CD14-positive monocyte (primary cell): ENCODE measurements at places on chromosomes 12 and 14.

- DNase-seq, result no peak
Observed at GRCh38 chr12:4250691-4251090, 22.9 kb upstream of the CCND2 start.

GRCh38 chr14:34051966-34052657 is 101.2 kb upstream of the EGLN3 start:
- no peak for DNase-seq

DNA sequence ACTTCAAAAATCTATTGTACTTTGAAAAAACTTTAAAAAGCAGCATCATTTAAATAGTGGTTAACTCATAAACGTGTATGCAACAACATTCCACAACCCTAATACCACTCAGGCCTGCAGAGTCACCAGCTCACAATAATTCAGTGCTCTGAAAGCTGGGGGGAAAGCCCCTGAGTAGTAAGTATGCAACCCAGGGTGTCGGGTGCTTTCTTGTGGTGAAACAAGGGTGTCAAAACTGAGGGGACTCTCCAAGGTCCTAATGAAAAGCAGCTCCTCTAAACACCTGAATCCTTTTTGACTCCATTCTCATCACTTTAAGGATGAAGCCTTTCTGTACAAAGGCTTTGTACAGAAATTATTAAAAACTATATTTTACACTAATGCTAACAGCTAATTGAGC is 33.7 kb downstream of the FGFR1OP2 start:
- DNase-seq, result no peak

DNA sequence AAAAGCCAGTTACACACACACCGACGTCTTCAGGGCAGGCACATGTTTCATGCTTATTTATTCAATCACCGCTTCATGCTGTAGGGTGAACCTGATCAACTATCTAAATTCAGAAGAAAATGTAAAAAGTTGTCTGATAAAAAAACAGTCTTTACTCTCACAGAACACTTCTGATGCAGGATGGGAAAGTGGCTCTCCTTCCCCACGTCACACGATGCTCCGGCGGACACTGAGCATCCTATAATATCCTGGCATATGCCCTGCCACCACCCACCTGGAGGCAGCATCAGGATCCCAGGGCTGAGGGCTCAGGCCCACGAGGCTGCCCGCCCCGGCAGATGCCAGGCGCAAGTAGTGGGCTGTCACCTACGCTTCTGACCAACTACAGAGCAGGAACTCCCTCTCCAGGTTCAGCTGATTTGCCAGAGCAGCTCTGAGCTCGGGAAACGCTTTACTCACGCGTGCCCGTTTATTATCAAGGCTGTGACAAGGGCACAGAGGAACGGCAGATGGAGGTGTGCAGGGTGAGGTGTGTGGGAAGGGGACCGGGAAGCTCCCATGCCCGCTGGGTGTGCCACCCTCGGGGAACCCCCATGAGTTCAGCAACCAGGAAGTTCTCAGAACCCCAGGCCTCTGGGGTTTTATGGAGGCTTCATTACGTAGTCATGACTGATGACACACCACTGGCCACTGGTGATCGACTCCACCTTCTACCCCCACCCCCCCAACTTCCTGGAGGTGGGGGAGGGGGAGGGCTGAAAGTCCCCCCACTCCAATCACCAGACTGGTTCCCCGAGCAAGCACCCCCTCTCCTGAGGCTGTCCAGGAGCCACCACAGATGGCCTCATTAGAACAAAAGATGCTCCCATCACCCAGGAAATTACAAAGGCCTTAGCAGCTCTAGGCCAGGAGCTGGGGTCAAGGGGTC is 32.1 kb downstream of the SLC15A4 start:
- peak; percentile 85 for DNase-seq

GRCh38 chr12:12654691-12655460 is 41.1 kb downstream of the GPR19 start:
- no peak for DNase-seq

GRCh38 chr12:60872219-60872618 is 1276.4 kb downstream of the SLC16A7 start:
- DNase-seq, result no peak

DNA sequence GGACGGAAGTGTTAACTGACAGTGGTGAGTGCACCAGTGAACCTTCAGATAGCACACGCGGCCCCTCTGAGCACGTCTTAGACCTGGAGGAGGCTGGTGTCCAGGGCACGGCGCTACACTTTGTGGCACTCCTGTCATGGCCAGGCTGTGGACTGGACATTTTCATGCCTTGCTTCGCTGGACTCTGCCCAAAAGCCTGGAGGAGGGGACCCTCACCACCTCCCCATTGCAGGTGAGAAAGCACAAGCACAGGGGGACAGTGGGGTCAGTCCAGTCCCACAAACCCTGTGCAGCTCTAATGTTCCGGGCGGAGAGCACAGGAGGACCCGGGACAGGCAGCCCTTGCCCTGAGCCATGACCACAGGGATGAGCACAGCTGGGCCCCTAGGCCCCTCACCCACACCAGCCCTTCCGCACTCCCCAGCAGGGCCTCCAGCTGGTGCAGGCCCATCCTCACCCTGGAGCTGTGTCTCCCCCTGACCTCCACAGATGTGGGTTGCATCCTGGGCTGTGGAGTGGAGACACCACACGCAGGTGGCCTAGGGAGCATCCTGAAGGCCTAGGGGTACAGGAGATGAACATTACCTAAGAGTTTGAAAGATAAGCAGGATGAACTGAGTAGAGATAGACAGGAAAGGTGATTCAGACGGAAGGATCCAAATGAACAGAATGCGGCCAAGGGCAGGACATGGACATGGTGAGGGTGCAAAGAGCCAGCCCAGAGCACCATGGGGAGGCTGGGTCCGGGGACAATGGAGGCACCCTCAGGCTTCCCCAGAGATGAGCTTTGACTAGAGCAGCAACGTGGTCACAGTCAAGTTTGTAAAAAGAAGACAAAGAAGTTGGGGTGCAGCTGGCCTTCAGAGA is 132.8 kb downstream of the BCL11B start:
- DNase-seq, result no peak

DNA sequence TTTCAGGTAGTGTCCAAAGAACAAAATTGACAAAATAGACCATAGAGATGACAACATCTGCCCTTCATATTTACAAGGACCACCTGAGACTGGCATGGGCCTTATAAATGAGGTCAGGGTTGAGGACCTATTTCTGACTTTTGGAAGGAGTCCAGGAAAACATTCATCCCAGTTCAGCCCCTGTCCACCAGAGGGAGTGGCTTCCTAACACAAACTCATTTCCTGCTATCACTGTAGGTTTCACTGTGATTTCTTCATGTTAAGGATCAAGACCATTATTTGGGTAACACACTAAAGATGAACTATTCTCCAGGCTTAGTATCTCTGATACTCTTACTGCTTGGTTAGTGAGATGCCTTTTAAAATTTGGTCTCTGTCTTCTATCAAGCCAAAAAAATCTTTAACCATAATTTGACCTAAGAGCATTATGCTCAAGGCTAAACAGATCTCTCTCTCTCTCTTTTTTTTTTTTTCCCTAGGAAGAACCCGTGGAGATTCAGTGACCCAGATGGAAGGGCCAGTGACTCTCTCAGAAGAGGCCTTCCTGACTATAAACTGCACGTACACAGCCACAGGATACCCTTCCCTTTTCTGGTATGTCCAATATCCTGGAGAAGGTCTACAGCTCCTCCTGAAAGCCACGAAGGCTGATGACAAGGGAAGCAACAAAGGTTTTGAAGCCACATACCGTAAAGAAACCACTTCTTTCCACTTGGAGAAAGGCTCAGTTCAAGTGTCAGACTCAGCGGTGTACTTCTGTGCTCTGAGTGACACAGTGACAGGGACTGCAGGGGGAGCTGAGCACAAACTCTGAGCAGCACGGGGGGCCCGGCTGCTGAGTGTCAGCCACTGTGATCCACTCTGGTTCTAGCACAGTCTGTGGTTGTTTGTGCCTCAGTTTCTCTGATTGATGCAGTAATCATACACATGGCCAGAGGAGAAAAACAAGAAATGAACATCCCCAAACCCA is 267.6 kb upstream of the OR4E1 start:
- DNase-seq, result no peak

- DNase-seq, result no peak
Observed at GRCh38 chr14:20524027-20524426, 18.7 kb downstream of the RNASE10 start.

DNA sequence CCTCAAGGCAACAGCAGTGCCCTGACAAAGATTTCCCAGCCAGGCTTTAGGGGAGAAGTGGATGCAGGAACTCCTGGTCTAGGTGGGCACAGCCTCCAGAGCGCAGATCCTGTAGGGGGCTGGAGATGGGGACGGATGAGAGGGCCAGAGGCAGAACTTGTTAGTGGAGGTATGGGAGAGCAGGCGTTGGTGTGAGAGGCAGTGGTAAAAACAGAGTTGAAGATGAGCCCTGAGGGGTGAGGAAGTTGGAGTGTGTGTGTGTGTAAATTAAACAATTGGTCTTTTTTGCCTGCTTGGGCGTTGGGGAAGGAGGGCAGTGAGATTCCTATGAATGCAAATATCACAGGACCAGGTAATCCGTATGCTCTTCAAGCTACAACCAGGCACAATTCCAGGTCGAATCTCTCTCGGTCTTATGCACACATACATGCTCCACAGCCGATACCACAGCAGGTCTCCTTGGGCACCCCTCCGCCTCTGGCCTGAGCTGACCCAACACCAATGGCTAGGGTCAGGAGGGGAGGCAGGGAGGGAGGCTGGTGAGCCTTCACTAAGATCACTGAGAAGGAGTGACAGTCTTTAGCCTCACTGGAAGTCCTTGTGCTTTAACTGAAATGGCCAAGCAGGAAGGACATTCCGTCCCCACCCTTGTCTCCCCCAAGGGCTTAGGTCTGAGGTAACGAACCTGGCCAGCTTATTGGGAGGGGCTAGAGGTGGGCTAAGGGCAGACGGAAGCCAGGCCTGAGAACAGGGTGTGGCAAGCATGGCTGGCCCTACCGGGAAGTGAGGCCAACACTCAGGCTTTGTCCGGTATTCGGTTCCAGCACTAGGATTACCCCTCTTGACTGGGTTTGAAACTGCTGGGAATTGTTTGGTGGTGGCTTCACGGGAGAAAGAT is 1.5 kb upstream of the KRT7 start:
- DNase-seq, result no peak

GRCh38 chr12:59408431-59408830 is 187.4 kb upstream of the SLC16A7 start:
- no peak for DNase-seq

GRCh38 chr12:14473707-14474287 is 93.9 kb downstream of the PLBD1 start:
- DNase-seq, result no peak

- no peak for DNase-seq
Observed at GRCh38 chr12:33649992-33650391, 210.4 kb upstream of the SYT10 start.

- DNase-seq, result peak; percentile 7
Observed at GRCh38 chr12:27424631-27425230, 21.8 kb upstream of the SMCO2 start.

GRCh38 chr14:26174395-26174794 is 423.4 kb downstream of the NOVA1 start:
- no peak for DNase-seq

- DNase-seq, result no peak
Observed at GRCh38 chr14:101849640-101850039, 88.1 kb downstream of the PPP2R5C start.

DNA sequence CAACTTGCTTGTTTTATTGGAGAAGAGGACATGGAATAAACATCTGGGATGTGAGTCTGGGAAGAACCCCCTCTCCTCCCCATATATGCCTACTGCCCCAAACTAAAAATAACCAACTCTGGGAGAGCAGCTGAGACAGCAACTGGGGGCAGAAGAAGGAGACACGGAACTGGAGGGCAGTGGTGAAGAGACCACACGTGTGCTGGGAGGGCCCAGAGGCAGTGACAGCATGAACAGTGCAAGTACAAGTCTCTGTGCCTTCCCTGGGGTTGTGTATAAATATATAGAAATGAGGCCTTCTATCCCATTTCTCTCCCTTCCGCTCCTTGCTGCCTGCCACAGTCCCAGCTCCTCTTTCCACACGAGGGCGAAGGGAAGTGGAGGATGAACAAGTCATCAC is 4.0 kb upstream of the KRT73 start:
- no peak for DNase-seq

GRCh38 chr14:51908086-51908485 is 47.7 kb downstream of the GNG2 start:
- no peak for DNase-seq
